ENCODE measurements at places on chromosomes 6 and 20.

GRCh38 chr20:37892001-37892400 lies 10.9 kb upstream of the VSTM2L start:
- no peak for DNase-seq

- no peak for DNase-seq
Measured at GRCh38 chr6:164108092-164108491, 693.6 kb downstream of the QKI start.

GRCh38 chr6:5446362-5447075 lies 185.2 kb downstream of the FARS2 start:
- no peak for DNase-seq

- DNase-seq, result no peak
Measured at GRCh38 chr20:34724172-34724571, 20.0 kb downstream of the TP53INP2 start.

DNA sequence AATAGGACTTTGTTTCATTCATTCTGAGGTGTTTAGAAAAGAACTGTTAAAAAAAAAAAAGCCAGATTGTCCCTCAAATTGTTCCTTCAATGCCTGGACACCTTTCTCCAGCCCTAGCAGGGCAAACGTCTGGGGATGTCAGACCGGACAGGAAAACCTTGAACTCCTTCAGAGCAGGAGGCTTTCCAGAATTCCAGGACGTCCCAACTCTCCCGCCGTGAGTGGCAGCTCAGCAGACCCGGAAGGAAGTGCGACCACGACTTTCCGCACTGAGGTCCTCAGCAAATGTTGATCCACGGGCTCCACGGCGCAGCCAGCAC lies 139.1 kb downstream of the DLL1 start:
- DNase-seq, result no peak

DNA sequence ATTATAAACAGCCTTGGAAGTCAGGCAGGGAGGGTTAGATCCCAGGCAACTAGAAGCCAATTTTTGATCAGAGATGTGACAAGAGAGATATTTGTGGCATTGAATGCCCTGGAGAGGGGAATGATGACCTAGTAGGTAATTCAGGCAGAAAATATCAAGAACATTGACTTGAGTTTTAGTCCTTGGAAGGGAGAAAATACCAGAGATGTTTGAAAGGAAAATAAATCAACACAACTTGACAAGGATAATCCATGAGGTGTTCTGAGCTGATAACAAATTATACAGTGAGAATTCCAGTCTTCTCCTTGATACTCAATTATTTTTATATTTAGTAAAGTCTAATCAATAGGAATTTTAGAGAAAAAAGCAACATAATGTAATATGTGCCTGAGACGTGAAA lies 10.6 kb upstream of the MARCKS start:
- DNase-seq, result no peak

DNA sequence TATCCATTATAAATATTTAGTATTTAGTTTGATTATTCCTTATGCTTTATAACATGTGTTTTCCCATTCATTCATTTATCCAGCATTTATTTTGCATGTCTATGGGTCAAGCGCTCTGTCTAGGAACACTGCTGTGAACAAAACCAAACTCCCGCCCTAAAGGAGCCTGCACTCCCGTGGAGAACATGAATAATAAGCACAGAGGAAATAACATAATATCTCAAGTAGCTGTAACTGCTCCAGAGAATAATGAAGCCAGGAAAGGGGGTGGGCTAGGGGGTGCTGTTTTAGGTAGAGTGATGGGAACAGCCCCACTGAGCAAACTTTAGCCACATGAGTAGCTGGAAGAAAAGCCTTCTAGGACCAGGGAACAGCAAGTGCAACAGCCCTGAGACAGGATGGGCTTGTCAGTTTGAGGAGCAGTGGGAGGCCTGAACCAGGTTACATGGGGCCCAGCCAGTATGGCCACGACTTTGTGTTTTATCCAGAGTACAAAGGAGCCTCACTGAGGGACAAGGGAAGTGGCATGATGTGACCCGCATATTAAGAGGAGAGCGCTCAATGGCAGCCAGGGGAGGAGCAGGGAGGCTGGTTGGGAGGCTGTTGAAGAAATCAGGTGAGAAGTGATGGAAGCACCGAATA lies 24.4 kb upstream of the PRND start:
- no peak for DNase-seq

DNA sequence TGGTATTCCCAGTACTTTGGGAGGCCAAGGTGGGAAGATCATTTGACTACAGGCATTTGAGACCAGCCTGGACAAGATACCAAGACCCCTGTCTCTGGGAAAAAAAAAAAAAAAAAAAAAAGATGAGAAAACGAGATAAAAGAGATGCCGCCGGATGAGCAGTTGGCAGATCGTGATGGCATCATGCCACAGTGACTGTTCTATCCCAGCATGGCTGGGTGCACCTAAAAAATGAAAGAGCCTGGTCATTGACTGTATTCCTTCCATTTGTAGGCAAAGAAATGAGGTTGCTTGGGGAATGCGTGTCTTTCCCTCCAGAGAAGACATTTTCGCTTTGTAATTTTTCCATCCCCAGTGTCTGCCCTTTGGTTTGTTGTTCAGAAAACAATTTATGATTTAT lies 12.9 kb downstream of the AKAP12 start:
- DNase-seq, result no peak

- DNase-seq, result no peak
Measured at GRCh38 chr20:701401-702129, 26.0 kb upstream of the SCRT2 start.

DNA sequence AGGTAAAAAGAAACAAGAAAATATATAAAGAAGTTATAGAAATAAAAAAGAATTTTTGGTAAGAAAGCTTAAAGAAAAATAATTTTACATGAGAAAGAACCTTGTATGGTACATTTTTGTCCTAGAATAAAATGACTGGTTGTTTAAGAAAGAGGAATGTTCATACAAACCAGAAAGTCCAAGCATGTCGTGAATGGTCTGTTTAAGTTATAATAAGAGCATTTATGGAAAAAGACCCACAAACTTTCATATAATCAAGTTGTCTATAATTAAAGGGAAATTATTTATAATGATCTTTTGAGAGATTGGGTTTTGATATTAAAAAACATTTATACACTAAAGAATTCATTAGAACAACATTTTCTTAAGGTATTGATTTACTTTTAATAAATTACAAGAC lies 27.8 kb upstream of the FAM110A start:
- no peak for DNase-seq

DNA sequence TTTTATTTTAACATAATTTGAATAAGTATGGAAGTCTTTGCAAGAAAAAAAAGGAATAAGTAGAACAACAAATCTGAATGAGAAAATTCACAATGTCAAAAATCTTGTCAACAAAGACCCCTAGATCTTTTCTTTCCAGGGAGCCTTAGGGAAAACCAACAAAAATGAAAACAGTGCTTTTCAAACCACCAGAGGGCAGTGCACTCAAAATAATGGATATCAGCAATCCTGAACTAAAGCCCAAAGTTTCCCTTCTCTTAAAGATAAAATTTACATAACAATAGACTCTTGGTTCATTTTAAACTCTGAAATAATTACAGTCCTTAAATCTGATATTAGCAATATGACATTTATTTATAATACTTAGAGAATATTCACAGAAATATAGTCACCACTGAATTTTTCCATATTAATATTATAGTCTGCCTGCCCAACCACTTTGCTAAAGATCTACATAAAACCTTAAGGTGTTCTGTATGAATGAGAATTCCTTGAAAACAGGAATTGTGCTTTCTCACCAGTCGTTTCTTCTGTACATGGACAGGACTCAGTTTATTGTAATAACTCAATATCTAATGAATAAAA lies 105.3 kb upstream of the BMP5 start:
- DNase-seq, result no peak

GRCh38 chr6:89368107-89368506 lies 15.6 kb upstream of the UBE2J1 start:
- peak; percentile 42 for DNase-seq

DNA sequence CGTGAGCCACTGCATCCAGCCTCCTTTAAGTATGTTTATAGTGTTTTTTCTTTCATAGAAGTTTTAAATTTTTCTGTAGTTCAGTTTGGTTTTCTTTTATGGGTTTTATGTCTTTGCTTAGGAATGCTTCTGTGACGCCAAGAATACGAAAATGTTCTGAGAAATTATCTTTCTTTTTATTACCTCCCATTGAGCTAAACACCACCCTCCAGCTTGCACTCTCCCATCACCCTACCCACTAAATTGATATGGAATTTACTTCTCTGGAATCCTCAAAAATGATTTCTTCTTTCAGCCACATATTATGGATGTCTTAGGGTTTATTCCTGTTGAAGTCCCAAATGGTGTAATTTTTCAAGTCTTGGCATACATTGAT lies 38.1 kb downstream of the JARID2 start:
- no peak for DNase-seq

- no peak for DNase-seq
Measured at GRCh38 chr20:61956396-61957342, 109.0 kb downstream of the TAF4 start.

GRCh38 chr6:35141007-35141655 lies at the start of gene TCP11:
Gene TCP11, minus strand, starts transcription at chr6:35141339. Its CDS starts 469 bp downstream, at chr6:35140870.
- DNase-seq, result no peak

GRCh38 chr20:34560141-34560523 lies 1.6 kb downstream of the MAP1LC3A start:
- no peak for DNase-seq

DNA sequence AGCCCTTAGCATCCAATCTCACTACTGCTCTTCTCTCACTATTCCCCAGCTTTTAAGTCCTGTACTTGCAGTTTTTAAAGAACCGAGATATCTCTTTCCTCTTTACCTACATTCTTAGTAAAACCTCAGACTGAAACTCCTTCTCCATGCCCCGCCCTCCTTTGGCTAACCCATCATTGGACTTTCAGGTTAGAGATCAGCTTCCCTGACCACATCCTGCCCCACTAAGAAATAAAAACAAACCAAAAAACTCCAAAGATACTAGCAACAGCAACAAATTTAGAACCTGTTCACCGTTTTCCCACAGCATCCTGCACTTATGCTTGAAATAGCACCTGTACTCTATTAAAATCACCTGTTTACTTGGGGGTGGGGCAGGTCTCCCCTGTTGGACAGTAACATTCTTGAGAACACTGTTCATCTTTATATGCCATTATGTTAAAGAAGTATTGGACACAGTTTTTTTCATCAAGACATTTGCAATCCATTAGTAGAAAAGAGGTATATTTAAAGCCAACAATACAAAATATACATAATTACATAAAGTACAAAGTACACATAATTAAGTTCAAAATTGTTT lies 16.3 kb upstream of the SMAP1 start:
- no peak for DNase-seq

- DNase-seq, result no peak
Measured at GRCh38 chr6:158418501-158418900, 106.2 kb downstream of the TULP4 start.

DNA sequence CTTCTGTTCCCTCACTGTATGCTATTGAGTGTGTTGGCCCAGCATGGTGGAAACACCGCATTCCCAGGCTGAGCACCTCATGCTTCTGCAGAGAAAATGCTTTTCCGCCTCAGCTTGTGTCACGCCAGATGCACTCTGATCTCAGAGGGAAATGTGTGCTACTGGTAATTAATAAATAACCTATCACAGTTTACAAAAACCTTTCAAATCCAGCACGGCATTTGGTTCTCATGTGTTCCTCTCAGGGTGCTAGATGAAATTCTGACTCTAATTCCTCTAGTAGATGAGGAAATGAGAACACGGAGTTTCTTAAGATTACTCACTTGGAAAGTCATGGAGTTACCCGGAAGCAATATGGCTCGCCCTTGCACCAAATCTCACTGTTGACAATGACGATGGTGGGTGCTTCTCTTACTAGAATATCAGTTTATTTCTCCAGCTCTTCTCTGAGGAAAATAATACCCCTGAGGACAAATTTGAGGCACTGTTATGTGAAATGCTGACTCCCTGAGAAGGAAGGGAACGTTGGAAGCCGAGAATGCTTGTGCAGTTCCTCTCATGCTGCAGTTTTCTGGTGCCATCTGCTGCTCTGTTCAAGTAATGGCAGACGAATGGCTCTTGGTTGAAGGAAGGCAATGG lies 116.6 kb downstream of the RNF144B start:
- peak; percentile 11 for DNase-seq

GRCh38 chr6:125974214-125974866 lies 12.0 kb upstream of the TRMT11 start:
- DNase-seq, result no peak

DNA sequence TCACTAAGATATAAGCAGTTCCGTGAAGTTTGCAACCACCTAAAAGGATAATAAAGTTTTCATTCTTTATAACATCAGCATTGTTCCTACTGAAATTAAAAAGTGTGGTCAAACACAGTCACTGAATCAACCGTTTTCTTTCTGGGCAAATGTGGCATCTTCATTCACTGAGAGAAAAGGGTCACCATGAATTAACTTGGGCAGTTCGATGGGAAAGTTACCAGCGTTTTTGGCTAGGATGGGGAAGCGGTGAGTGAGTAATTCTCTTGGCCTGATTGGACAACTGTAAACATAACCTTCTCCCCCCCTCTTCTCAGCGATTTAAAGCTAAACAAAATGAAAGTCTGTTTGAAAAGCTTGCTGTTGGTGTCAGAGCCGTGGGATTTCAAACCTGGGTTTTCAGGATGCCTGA lies 181.8 kb downstream of the SASH1 start:
- DNase-seq, result no peak

DNA sequence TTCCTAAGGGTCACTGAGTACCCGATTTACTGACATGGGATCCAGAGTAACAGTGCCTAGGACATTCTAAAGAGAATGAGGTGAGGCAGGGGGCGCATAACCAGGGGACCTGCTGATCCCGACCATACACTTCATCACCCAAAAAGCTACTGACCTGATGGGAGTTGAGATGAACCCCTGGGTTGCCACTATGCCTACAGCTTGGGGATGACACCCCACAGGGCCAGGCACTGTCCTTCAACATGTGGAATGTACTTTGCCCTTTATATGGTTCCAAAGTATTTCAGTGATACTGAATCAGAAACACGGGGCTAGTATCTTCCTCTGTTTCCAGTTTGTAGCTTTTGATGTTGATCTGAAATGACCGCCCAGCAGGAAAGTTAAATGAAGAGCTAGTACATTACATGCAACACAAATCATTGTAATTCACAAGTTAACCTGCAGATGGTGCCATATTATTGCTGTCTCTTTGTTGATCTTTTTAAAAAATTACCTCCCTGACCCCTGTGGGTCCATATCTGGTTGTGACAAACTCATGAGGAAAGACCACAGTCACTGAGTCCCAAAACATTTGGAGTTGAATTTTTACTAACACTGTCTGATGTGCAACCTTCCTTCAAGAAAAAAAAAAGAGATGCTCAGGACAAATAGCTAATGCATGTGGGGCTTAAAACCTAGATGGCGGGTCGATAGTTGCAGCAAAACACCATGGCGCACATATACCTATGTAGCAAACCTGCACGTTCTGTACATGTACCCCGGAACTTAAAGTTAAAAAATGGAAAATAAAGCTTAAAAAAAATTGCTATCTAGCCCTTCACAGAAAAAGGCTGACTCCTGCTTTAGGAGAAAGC lies 42.7 kb upstream of the GCNT2 start:
- DNase-seq, result no peak
